ENCODE measurements at places on chromosomes 6 and 20.
A peak's percentile ranks its signal among the peaks of the same experiment; 100 is the strongest.

DNA sequence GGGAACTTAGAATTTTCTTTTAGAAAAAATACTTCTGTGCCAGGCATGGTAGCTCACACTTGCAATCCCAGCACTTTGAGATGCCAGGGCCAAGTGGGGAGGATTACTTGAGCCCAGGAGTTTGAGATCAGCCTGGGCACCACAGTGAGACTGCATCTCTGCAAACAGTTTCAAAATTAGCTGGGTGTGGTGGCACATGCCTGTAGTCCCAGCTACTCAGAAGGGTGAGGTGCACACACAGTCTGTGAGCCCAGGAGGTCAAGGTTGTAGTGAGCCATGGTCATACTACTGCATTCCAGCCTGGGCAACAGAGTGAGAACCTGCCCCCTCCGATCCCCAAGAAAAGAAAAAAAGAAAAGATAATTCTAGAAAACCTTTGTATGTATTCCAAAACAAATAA, 346.0 kb upstream of the KCNQ5 start:
- no peak for ATAC-seq

DNA sequence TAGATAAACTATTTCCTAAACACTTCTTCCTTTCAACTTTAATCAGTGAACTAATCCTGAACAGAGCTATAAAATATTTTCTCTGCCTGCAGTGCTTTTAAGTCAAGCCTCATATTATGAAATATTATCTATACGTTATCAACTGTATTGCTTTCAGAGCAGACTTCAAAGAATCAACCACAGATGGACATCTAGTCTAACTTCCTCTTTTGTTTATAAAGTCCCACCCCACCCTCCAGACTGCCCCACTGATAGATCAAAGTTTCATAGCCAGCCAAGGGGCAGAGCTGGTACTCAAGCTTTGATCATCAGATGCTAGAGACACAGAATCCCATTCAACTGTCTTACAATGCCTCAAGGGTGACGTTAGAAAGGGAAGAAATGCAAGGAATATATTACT, 308.3 kb downstream of the LAMA2 start:
- no peak for ATAC-seq

DNA sequence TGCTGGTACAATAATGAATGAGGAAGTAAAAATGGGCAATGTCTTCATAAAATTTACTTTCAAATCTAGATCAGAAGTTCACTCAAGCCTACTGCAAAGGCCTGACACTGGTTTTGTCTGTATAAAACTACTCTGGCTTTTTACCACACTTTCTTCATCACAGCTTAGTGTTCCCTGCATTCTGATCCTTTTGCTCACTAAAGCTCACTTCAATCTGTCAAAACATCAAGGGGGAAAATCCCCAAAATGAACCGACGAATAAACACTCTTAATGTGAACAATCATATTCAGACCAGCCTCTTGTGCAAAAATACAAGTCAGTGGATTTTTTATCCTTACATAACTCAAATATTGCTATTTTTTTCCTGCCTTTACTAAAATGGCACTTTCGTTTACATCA, 98.5 kb downstream of the PRDM1 start:
- ATAC-seq: no peak

GRCh38 chr6:3418496-3419060, 38.3 kb downstream of the SLC22A23 start:
- ATAC-seq: peak; percentile 13

DNA sequence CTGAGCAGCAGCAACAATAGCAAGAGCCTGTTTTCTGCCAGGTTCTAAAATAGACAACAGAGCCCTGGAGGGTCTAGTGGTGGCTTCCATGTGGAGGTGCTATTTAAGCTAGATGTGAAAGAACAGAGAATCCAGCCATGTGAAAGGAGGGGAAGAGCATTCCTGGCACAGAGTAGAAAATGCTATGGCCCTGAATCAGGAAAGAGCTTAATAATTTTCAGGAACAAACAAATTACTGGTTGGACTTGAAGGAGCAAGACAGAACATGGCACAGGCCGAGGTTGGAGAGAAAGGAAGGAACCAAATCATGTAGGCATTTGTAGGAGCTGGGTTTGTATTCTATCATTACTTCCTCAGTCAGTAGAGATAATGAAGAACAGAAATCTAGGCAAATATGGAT, 98.3 kb downstream of the AIG1 start:
- no peak for ATAC-seq

DNA sequence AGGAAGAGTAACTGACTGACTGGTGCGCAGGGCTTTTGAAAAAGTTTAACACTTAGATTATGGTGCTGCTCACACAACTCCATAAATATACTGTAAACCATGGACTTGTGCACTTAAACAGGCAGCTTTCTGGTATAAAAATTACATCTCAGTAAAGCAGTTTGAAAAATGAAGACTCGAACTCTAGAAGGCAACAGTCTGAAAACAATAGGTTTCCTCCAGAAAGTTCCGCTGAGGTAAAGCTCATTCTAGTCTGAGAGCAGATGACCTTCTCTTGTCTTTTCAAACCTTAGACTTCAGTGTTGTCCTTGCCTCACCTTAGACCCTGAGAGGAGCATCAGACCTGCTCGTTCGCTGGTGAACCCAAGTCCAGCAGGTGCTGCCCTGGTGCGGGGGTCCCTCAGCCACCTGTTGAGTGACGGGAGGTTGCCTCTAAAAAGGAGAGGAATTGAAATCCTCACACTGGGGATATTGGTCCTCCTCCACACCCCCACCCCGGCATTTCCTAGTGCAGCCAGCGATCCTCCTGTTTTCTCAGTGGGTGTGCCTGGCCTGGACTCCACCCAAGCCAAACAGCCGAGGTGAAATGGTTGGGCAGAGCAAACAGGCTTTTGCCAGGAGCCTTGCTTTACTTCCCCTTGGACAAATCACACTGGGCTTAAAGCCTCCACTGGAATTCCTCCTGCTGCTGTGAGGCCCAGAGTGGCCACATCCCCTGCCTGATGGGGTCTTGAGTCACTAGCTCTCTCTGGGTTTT, 14.7 kb upstream of the PYGB start:
- ATAC-seq: no peak

DNA sequence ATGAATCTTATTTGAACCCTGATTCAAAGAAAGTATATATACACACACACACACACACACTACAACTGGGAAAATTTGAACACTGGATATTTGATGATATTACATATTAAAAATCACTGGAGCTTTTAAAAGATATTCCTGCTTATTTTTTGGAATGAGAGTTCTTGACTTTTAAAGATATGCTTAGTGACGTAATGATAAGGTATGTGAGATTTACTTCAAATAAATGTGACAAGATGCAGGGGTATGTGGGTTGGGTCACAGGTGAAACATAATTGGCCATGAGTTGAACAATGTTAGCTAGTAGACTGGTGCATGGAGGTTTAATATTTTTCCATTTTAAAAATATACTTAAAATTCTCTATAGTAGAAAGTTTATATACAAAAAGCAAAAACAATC, 258.6 kb downstream of the CBLN4 start:
- ATAC-seq: no peak

DNA sequence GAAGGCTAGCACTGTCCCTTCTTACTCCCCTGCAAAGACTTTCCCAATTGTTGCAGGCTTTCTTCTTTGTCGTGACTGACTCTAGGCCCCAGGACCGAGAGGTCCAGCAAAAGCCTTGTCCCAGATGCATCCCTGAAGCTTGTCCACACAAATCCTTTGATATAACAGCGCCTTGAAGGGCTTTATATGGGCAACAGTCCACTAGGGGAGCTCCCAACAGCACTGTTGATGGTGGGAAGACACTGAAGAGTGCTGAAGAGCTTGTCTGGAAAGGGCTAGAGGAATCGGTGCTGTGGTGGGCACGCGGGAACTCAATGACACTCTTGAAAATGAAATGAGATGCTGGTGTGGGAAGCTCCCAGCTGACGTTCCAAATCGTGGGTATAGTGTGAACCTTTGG, 316.1 kb upstream of the CDH4 start:
- ATAC-seq: no peak

DNA sequence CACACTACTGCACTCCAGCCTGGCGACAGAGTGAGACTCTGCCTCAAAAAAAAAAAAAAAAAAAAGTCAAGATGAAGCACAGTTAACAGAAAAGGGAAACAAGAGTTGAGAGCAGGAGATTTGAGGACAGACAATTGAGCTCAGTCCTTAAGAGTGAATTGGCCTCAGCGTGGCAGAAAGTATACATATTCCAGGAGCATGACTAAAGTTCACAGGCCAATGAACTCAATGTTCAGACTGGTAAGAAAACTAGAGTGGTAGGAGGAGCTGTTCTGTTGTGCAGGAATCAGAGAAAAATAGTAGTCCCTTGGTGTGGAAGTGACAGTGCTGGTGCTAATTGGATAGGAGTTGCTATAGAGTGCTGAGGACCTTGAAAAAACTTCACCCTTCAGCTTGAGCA, 60.0 kb downstream of the NRN1 start:
- no peak for ATAC-seq

DNA sequence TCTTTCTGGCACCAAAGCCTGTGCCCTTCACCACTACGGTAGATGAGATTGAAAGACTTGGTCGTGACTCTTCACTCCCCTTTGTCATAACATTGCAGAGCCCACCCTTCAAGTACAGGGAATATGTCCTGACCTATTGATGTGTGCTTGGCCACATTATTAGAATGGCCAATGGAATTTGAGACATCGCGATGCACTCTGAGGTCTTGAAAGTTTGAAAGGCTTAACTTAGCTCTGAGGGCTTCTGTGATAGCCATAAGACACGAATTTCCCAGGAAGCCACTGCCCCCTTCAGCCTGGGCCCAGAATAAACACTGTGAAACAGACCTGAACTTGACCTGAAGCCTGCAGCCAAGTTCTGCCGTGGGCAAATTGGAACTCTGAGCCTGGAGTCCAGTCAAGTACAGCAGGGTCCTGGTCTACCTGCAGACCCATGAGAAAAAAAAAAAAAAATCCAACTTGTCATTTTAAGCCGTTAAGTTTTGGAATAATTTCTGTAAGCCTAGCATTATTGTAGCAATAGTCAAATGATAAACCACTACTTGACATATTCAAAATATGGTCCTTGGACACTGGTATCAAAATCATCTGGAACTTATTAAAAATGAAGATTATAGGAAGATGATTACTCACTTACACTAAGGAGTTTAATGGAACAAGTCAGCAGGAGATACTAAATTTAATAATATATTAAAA, 36.9 kb upstream of the TRAF3IP2 start:
- peak; percentile 47 for ATAC-seq

DNA sequence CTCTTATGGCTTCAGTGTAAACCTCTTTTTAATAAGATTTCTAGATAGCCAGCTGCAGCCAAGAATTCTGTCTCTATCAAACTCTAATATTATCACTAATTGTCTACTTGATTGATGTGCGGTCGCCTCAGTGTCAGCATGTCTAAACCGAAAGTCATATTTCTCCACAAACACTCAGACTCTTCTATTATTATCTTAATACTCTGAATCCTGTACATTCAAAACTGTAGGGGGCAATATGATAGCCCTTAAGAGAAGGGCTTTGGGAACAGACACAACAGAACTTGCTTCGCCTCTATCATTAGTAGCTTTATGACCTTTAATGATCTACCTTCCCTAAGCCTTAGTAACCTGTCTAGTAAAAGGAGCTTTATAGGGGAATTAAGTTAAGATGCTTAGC, 379.7 kb upstream of the PTCHD4 start:
- peak; percentile 41 for ATAC-seq

DNA sequence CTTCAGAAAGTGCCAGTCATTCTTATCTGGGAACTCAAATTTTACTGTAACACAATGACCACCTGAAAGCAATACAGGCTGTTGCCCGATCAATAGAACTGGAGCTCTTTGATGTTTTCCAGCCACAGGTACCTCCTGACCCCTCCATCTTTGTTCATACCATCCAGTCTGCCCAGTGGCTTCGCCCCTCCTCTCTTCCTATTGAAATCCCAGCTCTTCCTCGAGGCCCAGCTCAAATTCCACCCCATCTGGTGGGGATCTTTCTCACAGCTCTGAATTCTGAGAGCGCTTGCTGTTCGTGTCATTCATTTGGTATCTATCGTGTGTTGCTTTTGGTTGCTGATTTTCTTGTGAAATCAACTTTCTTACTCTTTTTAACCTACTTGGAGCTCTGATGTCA, 87.9 kb upstream of the CNKSR3 start:
- no peak for ATAC-seq

DNA sequence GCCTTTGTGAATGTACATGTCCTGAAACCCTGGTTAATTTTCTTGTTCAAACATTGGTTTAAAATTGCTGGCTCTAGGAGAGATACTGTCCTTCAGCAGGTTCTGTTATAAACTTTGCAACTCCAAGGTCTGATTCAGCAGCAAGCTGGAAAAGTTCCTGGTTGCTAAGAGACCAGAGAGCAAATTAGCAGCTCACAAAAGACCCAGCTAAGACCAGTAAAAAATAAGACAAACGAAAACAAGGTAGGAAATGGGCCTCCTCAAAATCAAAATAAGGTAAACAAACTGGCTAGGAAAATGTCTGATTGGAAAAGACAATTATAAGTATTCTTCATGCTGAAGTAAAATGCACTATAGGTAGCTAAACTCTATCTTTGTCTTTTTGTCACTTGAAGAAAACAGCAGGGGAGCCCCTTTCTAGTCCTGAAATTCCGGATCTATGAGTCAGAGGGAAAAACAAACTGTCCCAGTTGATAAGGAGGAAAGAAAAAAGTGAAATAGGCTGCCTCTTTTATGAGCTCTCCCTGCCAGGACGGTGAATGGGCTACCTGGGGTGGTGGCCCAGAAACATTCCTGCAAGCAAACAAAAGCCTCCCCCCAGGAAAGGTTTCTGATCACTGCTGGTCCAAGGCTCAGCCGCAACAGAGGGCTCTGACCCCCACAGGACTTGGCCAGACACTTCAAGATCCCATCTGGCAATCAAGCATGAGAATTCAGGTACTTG, 41.6 kb downstream of the UNC5CL start:
- peak; percentile 22 for ATAC-seq

DNA sequence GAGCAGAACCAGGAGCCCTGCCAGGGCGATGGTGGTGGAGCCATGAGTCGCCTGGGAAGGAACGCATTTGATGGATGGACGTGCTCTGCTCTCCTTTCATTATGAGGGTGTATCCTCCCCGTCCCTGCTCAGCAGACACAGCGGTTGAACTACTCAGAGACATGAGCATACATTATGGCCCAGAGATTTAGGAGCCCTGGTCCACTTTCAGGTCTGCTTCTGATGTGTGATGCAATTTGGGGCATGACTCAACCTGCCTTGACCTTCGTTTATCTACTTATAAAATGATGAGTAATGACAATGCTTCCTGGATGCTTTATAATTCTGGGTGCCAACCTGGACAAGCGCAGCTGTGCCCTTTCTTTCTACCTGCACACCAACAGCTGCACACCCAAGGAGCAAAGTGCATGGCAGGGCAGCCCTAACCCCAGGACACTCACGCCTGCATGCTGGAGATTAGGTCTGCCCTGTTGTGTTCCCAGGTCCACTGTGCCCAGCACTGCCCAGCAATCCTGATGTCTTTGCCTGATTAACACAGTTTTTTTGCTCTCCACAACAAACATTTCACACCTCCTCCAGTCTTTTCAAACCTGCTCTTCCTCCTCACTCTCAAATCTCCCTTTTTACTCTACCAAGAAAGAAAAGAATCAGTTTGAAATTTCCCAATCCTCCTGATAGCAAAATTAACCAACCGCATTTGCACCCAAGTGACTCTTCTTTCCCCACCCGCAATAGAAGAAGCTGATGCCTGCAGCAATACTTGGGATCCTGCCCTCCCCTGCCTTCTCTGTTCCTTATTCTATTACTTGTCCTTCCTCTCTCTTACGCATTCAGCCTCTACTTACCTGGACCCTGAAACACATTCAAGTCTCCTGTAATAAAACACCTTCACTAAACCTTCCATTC, 81.2 kb downstream of the EZR start:
- ATAC-seq: peak; percentile 52

Data from motor neuron (in vitro differentiated cells).